Naive B cell (primary cell): ENCODE measurements at places on chromosomes 4 and X.

GRCh38 chr4:18069810-18070209, 48.3 kb upstream of the LCORL start:
- no peak for DNase-seq

GRCh38 chr4:15021311-15021710, 19.0 kb downstream of the CPEB2 start:
- DNase-seq, result no peak

DNA sequence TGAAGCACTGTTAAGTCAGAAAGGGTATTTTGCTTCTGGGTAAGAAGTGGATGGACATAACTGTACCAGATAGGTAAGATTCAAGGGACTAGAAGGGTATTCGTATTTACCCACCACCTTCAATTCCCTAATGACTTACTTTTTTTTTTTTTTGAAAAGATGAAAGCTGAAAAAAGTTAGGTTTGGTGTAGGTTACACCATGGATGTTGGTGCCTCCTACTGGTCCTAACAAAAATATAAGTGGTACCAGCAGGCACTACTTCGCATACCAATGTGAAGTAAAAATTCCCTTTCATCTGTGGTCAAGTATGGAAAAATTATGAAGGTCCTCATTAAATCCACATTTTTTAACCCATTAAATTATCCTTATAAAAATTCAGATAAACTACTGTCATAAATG, 7.2 kb downstream of the ANKRD17 start:
- no peak for DNase-seq

- no peak for DNase-seq
Observed at GRCh38 chr4:168743601-168744000, 246.7 kb downstream of the PALLD start.

DNA sequence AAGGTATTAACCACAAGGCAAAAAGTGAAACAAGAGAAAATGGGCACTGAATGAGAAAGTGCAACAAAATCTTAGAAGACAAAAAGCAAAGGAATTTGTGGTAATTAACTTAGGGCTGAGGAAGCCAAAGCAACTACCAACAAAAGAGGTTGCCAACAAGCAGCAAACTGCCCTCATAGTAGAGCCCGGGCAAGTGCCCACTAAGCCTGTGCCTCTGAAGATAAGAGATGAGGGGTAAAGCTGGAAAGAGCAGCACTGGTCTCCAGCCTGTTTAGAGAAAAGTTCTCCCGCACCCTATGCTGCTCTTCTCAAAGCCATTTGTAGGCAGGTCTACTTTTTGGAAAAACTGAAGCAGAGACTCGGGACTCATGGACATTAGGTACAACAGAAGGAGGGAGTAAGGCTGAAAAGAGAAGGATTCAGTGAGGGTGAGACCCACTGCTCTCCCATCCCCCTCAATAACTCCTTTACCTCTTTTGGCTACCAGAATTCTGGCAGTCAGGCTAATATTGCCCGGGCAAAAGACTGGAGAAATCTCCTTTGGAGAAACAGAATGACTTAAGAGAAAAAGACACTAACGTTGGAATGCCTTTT, 29.6 kb upstream of the KCNE5 start:
- DNase-seq, result no peak

- no peak for DNase-seq
Observed at GRCh38 chr4:10456260-10456594, 999 bp downstream of the ZNF518B start.

GRCh38 chrX:29143356-29143755, 556.1 kb downstream of the IL1RAPL1 start:
- DNase-seq, result no peak

DNA sequence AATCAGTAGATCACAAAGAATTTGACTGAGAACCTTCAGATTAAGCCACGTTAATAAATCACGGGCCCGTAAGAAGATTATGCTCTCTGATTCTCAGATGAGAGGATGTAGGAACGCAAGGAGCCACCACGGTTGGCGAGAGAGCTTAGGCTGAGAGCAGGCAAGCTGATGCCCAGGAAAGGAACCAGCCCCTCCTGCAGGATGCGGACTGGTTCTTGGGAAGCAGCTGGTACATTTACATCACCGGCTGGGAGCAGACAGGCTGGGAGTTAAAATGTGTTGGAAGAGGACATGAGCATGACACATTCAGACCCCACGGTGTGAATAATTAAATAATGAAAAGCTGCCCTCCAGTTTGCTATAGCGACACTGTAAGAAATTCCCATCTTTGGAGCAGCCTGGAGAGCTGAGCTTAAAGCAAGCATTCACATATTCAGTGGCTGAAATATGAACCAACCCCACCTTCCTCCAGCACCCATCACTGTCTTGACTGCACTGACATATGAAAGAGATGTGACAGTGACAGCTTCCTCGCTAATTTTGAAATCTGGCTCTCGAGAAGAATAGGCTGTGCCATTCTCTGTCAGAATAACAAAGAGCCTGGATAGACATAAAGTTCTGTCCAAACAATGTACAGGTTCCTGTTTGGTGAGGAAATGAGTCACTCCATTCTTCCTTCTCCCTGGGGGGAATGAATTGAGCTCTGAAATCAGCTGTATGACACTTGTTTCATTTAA, 33.1 kb downstream of the LNX1 start:
- DNase-seq, result no peak

DNA sequence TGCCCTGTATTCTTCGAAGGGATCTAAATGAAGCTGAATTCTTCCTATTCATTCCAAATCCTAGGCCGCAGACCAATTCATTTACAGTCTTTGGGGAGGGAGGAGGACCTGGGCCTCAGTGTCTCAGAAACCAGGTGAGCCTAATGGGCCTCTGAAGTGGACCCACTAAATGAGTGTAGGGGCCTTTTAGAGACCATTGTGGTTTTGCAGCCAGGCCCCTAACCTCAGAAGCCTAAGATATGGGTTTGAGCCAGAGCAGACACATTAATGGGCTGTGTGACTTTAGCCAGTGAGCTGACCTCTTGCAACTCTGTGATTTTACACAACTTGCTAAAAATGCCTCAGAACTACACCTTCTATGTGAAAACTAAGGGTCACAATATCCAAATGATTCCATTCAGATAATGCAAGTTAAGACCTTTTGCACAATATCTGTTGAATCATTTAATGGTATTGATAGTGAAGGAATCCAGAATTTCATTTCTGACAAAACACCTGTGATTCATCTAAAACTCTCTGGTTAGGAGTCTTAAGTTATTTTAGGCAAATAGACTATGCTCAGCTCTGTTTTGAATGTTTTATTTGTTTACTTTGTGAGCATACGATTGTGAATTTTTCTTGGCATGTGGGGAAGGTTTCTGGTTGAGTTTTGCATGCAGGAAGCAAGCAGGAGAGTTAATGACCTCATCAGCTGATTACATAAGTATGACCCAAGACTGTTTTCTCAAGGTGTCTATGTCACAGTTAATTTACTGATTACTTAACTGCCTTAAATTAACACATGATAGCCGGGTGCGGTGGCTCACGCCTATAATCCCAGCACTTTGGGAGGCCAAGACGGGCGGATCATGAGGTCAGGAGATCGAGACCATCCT, 75.0 kb downstream of the EVC start:
- no peak for DNase-seq

- no peak for DNase-seq
Observed at GRCh38 chr4:76764251-76764650, 133.7 kb downstream of the SOWAHB start.

DNA sequence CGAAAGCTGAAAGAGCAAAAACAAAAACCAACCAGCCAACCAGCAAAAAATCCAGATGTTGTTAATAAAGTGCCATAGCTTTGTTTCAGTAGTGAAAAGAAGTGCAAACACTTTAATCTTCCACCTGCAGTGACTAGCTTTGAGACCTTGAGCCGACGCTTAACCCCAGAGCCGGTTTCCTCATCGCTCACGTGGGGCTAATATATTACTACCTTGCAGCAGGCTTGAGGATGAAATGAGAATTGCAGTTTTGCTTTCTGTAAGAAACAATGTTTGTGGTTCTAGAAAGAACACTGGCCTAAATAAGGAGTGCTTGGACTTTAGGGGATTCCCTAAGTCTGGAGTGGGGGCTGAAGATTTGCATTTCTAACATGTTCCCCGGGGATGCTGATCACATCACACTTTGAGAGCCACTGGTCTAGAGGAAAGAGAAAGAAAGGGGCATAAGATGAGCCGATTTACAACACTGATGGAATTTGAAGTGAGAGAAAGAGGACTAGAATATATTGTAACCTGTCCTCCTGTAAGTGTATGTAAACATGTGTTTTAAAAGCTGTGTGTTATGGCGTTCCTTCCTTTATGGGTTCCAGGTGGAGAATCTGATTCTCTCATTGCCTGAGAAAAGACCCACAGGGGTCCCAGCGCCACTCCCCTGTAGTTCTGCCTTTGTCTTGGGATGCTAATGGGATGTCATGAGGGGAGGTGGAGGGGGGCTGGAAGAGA, 1.4 kb downstream of the FGF2 start:
- DNase-seq, result peak; percentile 27

DNA sequence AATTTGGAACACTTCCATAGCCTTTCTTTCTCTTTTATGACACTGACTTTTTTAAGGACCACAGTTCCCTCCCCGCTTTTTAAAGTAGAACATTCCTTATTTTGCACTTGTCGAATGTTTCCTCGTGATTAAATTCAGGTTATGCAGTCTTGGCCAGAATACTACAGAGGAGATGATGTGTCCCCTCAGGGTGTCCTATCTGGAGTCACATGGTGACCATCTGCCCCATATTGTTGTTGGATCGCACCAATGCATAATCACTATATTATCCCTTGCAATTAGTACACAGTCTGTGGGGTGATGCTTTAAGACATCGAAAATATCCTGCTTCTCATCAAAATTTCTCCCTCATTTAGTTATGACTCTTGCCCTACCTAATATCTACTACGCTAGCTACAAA, 27.4 kb downstream of the WDFY3 start:
- no peak for DNase-seq

DNA sequence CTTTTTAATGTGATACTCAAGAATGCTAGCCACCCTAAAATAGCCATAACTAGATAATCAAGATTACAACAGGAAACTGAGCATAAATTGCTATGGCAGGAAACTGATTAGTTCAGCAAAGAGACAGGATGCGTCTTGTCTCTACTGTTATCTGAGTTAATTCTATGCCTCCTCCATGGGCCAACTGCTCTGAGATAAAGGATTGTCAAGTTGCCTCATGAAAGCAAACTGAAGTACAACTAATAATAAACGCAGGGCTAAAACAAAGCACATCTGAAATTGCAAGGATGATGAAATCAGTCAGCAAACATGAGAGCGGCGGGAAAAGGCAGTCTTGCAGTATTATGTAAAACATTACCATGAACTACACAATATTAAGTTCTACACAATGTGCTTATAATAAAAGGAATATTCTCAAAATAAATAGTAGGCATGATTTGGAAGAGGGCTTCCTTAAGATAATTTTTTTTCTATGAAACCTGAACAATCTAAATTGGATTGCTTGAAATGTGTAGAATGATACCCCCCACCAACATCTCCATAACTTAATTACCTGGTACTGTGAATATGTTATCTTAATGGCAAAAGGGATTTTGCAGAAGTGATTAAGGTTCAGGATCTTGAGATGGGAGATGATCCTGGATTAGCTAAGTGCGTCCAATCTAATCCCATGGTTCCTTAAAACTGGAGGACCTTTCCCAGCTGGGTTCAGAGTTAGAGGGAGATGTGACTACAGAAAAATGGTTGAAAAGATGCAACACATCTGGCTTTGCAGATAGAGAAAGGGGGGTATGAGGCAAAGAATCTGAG, 65.9 kb downstream of the ANTXR2 start:
- DNase-seq, result no peak

DNA sequence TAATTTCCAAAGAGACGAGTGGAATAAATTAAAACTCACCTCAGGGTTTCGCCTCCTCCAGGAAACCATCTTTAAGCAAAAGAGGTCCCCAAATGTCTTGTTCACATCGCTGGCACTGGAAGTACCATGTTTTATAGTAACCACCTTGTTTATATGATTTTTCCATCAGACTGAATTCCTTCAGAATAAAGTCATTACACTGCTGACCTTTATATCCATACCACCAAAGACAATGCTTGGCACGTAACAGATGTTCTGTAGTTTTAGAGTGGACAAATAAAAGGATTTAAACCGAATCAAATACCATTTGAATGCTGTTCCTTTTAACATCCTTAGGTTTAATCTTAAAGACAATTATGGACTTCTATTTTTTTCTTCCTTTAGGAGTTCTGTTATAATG, 4.7 kb downstream of the NUDT6 start:
- DNase-seq, result no peak

DNA sequence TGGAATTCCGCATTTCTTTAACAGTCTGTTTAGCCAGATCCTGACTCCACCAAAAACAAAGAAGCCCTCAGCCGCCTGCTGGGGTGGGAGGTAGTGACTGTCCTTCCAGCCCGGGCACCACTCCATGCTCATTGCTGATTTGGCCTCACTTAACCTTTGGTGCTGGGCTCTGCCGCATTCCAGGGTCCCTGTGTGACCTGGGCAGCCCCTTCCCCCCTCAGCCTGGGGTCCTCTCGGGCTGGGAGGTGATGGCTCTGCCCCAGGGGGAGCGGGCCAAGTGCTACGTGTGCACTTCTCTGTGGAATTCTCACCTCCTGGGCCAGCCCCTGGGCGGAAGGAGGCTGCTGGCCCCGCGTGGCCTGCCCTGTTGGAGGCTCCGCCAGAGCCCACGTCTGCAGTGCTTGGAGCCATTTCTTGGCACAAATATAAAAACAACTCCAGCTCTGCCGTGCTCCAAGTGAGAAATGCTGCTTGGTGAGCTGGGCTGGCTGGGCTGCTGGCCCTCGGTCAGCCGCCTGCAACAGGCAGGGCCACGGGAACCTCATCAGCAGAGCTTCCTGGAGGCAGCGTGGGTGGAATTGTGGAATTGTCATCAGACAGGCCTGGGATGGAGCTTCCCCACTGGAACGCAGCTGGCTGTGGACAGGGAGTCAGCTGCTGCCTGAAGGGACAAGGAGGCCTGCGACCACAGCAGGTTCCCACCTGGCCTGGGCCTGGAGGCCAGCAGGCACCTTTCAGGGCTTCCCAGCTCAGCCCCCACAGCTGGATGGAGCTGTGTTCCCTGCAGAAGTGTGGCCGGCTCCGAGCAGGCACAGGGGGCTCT, 66.0 kb downstream of the TRMT44 start:
- no peak for DNase-seq

GRCh38 chr4:59057804-59058203, 1947.6 kb upstream of the IGFBP7 start:
- DNase-seq, result no peak

GRCh38 chr4:14345356-14345775, 656.9 kb upstream of the CPEB2 start:
- no peak for DNase-seq

DNA sequence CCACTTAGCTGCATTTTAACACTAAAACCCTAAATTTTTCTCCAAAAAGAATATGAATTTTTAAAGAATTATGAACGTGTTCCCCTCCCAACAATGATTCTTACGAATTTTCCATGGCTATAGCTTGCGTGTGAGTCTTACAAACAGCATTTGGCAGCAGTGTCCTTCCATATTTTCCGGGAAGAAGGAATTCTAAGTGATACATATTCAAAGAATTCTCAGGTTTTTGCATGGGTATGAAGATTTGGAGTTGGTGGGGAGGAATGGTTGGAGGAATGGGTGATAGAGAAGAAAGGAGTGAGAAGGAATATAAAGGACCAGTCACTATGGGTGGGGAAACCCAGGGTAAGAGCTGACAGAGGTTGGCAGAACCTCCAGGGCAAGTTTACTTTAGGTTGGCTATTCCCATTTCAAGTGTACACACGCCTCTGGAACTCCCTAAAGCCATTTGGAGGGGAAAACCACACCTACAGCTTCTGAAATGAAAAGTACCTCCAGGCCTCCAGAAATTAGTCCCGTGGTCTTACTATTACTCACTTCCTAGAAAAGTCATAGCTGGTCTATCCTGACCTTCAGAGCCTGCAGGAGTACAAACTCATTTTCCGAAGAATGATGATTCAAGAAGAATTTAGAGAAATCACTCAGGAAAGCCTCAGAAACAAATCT, 420.8 kb upstream of the DIPK2B start:
- DNase-seq, result no peak

- no peak for DNase-seq
Observed at GRCh38 chr4:14568351-14568750, 433.9 kb upstream of the CPEB2 start.
